Cortex of kidney (tissue), 1 donor: ENCODE measurements at places on chromosomes 16 and 17.

DNA sequence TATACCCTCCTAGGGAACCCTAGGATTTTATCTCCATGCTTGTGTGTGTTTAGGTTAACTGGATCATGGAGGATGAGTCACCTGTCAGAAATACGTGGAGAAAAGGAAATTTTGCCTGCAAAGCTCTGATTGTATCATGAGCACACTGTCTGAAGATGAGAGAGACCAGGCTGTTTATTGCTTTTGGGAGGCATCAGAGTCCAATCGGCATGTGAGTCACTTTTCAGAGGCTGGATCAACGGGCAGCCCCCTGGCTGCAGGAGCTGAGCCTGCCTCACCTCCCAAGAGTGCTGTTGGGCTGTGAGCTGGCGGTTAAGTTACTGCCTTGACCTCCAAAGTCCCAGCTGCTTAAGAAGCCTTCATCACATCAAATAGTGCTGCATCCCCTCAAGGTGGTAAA is 41.5 kb upstream of the MED9 start:
- no peak for DNase-seq

DNA sequence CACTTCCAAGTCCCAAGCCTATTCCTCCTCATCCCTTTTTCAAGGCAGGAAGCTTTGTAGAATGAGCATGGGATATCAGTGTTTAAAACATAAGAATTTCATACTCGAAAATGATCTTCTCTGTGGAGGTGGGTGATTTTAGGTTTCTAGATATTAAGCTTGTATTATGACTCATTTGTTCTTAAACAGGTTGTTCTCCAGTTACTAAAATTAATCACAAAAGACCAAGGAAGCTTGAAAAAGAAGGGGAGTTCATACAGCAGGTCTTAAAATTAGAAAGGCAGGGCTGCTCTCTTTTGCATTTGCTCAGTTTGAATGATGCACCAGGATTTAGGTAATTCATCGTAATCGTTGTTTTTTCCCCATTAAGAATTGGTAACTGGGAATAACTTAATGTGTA is 208.7 kb downstream of the PRKCA start:
- DNase-seq, result no peak

DNA sequence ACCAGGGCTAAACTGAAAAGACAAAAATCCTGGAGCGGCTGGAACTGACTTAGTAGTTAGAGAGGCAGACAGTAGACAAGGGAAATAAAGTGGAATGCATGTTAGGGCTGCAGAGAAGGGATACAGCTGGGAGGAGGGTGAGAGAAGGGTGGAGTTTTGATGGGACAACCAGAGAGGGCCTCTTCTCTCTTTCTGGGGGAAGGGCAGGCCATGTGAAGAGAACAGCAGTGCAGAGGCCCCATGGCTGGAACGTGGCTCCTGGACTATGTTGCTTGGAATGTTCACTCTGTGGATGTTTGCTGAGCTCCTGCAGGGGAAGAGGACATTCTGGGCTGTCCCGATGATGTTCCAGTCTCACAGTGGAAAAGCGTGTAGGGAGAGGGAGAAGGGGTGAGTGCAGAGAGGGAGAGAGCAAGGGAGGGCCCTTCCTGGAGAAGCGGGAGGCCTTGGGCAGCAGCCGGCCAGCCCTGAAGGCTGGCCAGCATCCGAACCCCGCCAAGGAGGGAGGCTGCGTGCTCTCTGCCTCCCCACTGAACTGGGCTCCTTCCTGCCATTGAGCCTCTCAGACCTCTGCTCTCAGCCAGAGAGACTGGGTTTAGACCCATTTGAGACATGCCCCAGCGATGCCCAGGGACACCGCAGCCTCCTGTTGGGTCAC is 33.1 kb upstream of the GSE1 start:
- no peak for DNase-seq

DNA sequence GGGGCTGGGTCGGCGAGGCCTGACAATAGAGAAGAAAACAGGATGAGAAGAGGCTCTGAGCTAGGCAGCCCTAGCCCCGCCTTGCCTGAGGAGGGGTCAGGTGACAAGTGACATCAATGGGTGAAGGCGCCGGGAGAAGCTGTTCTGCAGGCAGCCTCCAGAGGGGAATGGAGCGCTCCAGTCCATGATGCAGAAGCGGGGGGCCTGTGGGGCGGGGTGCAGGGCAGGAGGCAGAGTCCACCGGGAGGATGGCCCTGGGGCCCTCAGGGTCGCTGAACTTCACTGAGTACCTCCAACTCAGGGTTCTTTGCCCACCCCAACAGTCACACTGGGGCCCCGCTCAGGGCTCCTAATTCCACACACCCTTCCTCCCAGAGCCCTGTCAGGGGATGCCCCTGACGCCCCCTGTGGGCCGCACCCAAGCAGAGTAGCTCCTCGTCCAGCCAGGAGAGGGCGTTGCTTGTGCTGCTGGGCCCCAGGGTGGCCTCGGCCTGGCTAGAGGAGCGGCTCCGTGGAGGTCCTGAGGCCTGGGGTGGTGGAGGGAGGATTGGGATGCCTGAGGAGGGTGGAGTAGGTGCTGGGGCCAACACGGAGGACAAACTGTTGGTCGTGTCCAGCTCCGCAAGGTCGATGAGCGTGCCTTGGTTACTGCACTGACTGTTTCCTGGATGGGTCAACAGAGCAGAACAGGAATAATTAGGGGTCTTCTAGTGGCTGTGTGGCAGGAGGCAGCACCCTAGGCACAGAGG is 20.8 kb downstream of the GGA3 start:
- no peak for DNase-seq

GRCh38 chr16:20995711-20996110 is 95.1 kb downstream of the LYRM1 start:
- no peak for DNase-seq

GRCh38 chr16:24686678-24687077 is 42.8 kb upstream of the TNRC6A start:
- DNase-seq, result no peak

GRCh38 chr17:37174205-37174604 is 201.6 kb upstream of the C17orf78 start:
- DNase-seq, result no peak

DNA sequence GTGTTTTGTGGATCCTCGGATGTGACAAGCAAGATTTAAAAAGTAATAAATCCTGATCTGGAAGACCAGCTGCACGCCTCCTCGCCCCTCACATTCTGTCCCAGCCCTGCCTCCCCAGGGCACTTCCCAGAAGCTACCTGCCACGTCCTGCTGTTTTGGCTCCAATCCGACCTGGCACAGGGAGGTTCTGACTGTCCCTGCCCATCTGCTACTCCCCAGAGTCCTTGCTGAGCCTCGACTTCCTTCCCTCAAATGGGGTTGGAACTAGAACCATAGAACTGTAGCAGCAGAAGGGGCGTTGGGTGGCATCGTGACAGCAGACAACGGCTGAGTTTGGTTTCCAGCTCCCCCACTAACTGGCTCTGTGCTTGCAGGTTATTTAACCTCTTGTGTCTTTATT is 71.7 kb downstream of the RPH3AL start:
- DNase-seq, result no peak

- no peak for DNase-seq
Observed at GRCh38 chr17:47423406-47424295, 99.9 kb downstream of the EFCAB13 start.

DNA sequence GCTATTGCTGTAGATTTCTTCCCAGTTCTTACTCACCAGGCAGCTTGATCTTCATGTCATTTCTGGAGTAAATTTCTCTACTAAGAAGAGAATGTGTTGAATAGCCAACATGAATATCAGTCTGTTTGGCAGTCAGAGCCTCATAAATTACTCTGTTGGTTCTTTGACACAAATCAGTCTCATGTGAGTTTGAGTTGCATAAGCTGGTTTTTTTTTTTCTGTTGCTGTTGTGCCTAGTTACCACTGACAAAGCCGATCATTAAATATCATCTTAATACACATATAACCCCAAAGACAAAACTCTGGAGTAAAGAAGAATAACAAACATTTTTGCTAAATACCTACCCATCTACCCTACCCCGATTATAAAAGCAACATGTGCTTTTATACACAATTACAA is 240.5 kb upstream of the KCNJ16 start:
- DNase-seq, result no peak

GRCh38 chr17:29763273-29763672 is 140.6 kb upstream of the CORO6 start:
- no peak for DNase-seq

GRCh38 chr17:53516636-53517035 is 306.1 kb upstream of the KIF2B start:
- DNase-seq, result no peak

DNA sequence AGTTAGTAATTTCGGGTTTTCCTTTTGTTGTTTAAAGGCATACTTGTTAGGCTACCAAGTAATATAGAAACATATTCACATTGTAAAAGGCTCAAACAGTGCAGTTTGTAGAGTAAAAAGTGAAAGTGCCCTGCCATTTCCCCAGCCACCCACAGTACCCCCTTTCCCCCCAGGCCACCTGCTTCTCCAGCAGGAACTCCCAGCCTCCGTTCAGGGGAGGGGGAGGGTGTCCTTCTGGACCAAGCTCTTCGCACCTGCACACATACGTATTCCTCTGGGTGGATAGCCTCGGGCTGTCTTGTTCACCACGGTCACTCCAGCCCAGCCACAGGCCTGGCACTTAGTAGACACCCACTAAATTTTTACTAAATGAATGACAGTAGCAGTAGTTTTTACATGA is 144.5 kb downstream of the CLEC16A start:
- DNase-seq, result no peak

- DNase-seq, result no peak
Observed at GRCh38 chr17:56887552-56888467, 26.0 kb downstream of the TRIM25 start.

GRCh38 chr16:72425571-72426341 is 253.8 kb upstream of the PMFBP1 start:
- no peak for DNase-seq

DNA sequence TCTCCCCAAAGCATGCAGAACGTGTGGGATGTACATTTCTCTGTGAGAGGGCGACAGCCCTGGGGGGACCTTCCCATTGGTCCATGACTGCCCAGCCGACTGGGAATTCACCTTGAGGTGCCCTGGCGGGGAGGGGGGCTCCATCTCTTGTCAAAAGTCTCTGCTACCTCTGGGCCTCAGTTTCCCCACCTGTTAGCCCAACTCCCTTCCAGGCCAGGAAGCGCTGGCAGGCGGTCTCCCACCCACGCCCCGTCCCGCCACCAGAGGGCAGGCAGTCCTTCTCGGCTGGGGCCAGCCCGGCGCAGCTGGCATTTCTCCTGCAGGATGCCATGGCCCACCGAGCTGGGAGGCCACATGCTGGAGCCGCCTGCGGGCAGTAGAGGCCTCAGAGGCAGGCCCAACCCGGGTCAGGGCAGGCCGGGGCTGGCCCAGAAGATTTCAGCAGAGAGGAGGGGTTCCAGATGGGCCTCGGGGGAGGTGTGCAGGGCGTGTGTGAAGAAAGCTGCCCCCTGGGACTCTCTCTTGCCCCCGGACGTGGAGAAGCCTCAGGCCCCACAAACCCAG is 16.6 kb downstream of the CD7 start:
- no peak for DNase-seq

- DNase-seq, result no peak
Observed at GRCh38 chr17:2064980-2065785, 10.3 kb downstream of the HIC1 start.

GRCh38 chr17:77163001-77163400 is 22.2 kb downstream of the SEC14L1 start:
- no peak for DNase-seq

DNA sequence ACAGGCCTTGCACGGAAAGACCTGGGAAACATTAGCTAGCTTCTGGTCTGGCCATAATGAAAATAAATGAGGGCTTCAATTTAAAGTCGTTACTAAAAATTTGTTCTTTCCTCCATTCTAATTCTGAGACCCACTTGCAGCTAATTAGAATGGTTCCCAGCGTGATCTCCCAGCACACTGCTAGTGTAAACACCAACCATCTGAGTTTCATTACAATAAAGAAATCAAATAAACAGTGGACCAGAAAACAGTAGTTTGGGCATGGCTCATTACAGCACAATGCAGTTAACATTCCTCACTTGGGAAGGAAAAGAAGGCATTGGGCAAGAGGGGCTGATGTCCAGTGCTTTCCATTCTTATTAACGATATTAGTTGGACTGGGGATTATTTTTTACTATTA is 410.9 kb upstream of the SOX9 start:
- no peak for DNase-seq

DNA sequence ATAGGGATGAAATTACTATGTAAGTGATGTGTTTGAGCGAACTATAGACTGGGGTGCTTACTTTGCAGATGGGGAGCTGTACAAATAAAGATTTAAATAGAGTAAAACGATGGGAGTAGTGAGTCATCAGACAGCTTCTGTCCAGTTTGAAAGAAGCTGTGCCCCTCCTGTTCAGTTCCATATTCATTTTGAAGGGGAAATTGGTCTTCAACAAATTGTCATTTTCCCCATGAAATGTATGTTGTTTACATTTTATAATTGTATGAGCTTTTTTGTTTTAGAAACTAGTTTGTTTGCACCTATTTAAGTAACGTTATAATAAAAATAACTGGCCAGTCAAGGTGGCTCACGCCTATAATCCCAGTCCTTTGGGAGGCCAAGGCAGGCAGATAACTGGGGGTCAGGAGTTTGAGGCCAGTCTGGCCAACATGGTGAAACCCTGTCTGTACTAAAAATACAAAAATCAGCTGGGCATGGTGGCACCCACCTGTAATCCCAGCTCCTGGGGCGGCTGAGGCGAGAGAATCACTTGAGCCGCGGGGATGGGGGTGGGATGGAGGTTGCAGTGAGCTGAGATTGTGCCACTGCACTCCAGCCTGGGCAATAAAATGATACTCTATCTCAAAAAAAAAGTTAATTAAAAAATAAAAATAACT is 20.2 kb downstream of the SEC14L1 start:
- DNase-seq, result no peak

GRCh38 chr16:46929378-46930332 is 43.8 kb downstream of the DNAJA2 start:
- no peak for DNase-seq

DNA sequence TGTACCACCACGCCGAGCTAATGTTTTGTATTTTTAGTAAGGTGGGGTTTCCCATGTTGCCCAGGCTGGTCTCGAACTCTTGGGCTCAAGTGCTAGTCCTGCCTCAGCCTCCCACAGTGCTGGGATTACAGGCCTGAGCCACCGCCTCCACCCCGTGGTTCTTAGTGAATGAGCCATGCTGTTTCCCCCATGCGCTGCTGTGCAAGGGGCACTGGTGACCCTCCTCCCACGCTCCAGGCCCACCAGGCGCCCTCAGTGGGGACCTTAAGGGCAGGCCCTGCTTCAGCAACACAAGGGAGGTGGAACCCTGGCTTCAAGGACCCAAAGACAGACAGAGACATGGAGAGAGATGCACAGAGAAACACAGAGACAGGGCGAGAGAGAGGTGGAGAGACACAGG is 15.4 kb upstream of the NUDT16L1 start:
- no peak for DNase-seq

GRCh38 chr16:84714028-84714427 is 14.2 kb downstream of the USP10 start:
- no peak for DNase-seq

GRCh38 chr17:14245629-14246028 is 9.0 kb upstream of the CDRT15 start:
- DNase-seq, result no peak
